ENCODE measurements at places on chromosomes 12 and 14.
A peak's percentile ranks its signal among the peaks of the same experiment; 100 is the strongest.

DNA sequence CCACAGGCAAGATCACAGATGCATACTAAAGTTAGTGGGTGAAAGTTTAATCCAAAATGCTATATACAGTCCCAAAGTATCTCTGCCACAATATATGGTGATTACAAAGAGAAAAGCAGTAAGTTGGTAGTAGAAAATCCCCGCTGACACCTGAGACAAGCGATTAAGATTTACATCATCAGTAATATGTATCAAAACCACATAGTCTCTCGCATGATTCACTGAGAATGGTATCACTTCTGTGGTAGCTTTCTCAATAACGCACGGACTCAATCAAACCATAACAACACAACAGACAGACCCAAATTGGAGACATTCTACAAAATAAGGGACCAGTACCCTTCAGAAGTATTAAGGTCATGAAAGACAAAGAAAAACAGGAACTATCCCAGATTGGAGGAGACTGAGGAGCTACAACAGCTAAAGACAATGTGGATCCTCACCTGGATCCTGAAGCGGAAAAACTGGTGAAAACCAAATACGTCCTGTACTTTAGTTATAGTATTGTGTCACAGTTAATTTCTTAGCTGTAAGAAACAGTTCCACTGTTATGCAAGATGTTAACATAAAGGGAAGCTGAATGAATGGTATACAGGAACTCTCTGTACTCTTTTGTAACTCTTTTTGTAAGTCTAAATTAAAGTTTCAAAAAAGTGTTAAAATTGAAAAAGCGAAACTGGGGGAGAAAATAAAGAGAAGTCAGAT lies 51.0 kb downstream of the SPTLC2 start:
- no peak for DNase-seq

- DNase-seq = no peak
Measured at GRCh38 chr14:103538291-103539055, 9.5 kb downstream of the TRMT61A start.

GRCh38 chr12:131829356-131829747 lies 1.2 kb downstream of the MMP17 start:
- no peak for DNase-seq

DNA sequence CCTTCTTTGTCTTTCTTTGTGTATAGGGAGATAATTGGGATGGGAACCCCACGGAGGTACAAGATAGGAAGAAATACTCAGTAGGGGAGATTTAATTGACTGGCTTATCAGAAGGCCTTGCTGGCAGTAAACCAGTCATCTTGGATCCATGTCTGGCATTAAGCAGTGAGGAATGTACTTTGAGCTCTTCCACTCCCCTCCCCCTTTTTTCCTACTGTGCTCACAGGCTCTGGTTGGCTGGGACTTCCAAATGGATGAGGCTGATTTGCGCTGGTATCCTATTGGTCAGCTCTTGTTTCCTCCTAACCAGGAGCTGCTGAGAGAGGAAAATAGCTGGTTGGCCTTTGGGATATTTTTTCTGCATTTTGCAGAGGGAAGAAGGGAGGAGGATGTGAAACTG lies 24.7 kb downstream of the NGDN start:
- DNase-seq = peak; percentile 62

DNA sequence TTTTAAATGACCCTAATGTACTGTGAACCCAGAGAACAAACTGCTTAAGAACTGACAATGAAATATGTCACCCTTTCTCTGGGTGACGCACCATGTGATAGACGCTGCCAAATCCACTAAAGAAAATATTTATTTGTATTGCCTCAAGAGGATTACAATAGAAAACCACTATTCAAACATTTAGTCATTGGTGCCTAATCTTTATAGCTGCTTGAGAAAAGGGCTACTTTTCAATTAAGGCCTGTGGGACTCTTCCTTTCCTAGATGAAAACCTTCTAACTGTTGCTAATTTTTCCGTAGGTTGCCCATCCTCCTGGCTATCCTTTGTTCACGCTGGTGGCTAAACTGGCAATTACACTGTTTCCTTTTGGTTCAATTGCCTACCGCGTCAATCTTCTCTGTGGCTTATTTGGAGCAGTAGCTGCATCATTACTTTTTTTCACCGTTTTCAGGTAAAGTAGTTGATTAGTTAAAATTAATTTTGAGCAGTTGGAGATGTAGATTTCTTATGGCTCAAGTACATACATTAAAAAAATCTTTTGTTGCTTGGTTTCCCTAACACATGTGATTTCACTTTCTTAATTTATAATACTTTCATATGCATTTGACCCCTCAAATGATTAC lies 6.0 kb downstream of the TMEM260 start:
- no peak for DNase-seq

DNA sequence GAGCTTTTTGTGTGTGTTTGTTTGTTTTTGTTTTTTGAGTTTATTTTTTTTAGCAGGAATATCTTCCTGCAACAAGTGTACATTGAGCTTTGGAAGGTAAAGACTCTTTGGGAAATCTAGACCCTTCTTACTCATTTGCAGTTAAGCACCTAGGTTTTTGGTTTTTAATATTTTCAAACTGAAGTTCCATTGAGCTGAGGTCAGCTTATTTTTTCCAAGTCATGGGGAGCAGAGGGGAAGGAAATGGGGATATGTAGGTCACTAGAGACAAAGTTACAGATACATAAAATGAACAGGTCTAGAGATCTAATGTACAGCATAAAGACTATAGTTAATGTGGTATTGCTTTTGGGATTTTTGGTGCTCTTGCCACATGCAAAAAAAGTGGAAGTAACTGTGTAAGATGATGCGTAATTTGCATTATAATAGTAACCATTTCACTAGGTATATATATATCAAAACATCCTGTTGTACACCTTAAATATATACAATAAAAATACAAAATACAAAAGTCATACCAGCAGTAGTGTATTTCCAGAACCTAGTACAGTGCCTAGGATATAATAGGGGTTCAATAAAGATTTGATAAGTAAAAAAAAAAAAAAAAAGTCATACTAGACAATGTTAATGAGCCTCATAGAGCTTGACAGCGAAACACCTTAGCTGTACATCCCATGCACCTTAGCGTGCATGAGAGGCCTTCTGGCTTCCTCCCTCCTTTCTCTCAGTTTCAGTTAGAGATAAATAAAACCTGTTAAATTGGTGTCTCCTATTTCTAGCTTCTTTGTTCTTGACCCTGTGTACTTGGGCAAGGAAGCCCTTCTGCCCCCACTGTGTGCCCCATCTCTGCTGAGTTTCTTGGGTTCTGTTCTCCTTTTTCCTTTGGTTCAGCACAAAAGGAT lies 22.7 kb downstream of the CGRRF1 start:
- no peak for DNase-seq

- DNase-seq = no peak
Measured at GRCh38 chr12:40614923-40615322, 77.3 kb upstream of the CNTN1 start.

DNA sequence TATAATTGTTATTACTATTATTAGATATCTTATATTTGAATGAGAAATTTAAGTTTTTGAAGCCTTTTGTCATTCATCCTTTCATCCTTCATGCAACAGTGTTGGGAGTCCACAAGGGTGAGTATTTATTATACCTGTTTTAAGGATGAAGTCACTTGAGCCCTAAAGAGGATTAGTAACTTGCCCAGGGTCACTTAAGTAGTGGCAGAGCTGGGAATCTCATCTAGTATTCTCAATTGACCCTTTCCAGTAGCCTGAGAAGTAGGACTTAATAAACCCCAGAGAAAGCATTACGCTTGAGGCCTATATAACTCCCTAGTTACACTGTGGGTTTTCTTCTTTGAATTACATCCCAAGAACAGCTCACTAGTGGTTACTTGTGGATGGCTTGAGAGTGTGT lies 119.8 kb downstream of the SRGAP1 start:
- DNase-seq = no peak

DNA sequence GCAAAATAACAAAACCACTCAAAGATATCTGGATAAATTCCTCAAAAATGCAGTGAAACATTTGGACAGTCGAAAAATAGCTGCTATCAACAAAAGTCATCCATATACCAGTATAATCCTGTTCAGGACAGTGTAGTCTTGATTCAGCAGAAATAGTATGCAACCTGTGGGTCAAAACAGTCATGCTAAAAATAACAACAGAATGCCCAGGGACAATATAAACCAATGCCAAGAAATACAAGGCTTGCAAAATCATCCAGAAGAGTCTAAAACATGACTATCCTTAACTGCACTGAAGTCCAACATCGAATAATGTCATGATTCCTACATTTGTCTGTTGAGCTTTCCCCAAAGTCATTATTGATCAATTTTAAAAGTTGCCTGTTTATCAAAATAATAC lies 425.9 kb downstream of the FSCB start:
- DNase-seq = no peak

DNA sequence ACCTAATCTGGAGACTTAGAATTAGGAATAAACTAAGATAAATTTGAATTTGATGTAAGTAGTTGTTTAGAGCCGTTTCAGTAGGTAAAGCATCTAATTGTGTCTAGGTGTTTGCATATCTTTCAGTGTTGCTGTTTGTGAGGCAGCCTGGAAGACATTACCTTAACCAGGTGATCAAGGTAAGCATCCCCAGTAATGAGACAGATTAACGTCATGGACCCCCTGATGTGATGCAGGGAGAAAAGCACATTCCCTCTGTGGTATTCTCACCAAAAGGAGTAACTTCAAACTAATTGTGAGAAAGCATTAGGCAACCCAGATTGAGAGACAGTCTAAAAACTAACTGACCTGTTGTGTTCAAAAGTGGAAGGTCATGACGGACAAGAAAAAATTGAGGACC lies 251.6 kb downstream of the NUAK1 start:
- DNase-seq = no peak

Measured in fibroblast of skin of scalp (primary cell).